ENCODE measurements at places on chromosomes 3 and 15. TPM values are rescaled to one million over a fixed set of nuclear protein-coding genes. Genes with fewer than 3 reads are reported as not detected.

SLC9A9 gene
- 63.4 TPM for total RNA-seq

MORC1 gene
- total RNA-seq, result not detected

GP5 gene
- total RNA-seq, result 0.11 TPM

PEX5L gene
- total RNA-seq, result 0.11 TPM

ARID3B gene
- 13.3 TPM for total RNA-seq

All from ascending aorta (tissue), 2 donors.